ENCODE measurements at places on chromosomes 7 and 10.

DNA sequence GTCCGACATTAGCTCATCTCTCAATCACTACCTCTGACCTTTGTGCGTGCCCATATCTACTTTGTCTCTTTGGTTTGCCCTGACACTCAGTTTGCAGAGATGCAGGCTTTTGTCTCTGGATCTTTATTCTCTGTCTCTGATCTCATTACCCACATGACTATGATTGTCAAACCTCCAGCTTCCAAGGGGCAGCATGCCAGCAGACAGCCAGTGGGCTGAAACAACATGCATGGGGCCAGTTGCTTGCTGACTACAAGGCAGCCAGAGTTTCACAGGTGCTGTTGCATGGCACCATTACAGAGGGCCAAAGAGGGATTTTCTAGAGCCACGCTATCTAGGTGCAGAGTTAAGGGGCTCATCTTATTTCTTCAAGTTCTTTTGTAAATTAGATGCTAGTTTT lies 146.2 kb downstream of the SPAG6 start:
- DNase-seq, result no peak

GRCh38 chr10:128364631-128365030 lies 238.4 kb upstream of the MKI67 start:
- no peak for DNase-seq

DNA sequence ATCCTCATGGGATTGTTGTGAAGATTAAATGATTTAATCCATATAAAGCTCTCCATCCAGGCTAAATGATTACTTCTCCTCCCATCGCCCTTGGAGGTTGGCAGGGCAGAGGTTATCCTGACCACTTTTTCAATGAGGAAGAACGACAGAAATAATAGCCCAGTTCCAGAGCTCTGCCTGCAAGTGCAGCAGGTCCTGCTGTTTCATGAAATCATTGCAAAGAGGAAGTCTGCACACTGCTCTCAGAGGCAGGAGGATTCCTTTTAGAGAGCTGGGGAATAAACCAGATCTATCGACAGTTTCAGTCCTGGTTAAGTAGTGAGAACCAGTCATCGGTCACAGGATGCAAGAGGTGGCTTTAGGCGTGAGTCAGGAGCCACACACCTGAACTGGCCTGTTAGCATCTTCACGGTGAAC lies 25.0 kb upstream of the CDH23 start:
- no peak for DNase-seq

- DNase-seq, result no peak
Observed at GRCh38 chr10:124298891-124299290, 119.8 kb downstream of the OAT start.

DNA sequence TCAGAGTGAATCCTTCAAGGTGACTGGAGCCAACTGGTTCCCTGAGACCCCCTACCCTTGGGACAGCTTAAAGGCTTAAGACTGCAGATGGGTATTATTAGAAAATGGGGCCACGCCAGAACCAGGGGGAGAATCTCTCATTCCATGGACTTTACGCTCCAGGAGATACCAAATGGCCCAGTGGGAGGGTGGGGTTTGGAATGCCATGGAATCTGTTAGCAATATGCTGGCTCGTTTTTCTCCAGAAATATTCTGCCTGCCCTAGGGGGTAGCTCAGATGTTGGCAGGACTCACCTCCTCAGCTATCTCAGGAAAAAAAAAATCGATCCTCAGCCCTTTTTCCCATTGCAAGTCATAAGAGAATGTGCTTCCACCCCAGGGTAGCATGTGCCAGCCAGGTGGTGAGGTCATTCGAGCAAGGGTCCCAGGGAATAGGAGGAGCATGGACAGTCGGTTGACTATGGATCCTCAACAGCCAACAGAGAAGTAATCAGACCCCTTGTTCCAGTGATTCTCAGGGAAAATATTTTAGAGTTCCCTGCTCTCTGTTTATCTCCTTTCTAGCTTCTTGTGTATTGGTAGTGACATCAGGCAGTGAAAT lies 22.9 kb downstream of the SVIL start:
- no peak for DNase-seq

- DNase-seq, result no peak
Observed at GRCh38 chr7:4964506-4964905, 5.5 kb upstream of the MMD2 start.

- no peak for DNase-seq
Observed at GRCh38 chr7:128189231-128189930, 51.7 kb upstream of the LEP start.

DNA sequence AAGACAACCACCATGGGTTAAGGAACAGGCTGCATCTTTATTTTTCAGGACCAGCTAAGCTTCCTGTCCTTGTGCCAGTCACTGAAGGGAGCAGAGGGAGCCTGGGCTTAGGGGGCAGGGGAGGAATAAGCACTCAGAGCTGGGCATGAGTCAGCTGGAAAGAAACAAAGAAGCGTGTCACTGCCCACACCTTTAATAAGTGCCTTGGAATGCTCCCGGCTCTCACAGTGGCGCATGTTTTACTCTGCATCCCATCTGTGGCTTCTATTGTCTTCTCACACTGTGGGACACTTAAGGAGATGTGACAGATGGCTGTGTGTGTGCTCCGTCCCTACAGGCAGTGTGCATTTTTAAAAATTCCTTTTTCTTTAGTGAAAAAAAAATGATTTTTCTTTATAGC lies 71.7 kb downstream of the MTURN start:
- peak; percentile 13 for DNase-seq

GRCh38 chr10:51425431-51425830 lies 274.0 kb downstream of the CSTF2T start:
- DNase-seq, result peak; percentile 27

DNA sequence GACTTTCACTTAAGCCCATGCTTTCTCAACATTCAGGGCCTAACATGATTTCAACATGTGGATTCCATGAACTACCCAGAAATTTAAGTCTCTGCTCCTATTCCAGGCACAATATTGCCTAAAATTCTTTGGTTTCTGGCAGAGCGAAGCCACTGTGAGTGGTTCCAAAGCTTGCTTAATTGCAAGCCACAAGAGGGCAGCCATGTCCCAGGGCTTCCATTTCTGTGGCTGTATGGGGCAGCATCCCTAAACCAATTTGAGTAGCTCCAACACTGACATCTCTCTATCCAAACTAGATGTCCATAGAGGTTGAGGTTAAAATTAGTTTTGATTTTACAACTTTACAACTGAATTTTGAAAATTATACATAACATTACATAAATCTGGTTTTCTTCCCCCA lies 56.3 kb upstream of the MDFIC start:
- peak; percentile 66 for DNase-seq

DNA sequence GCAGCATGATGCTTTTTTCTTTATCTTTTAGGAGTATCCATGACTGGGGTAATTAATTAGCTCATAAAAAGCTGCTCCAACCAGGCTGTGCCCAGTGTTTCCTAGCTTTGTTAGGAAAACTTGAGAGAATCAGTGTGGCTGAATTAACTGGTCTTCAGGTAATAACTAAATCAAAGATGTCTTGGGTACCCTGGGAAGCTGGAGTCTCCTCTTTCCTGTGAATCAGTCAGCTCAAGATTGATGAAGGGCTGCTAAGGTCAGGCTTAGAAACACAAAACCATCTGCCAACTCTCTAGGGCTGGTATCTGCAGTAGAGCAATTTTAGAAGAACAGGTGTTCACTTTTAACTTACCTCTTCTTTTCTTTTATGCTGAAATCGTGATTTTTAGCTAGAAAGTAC lies 21.4 kb upstream of the ATOH7 start:
- DNase-seq, result no peak

DNA sequence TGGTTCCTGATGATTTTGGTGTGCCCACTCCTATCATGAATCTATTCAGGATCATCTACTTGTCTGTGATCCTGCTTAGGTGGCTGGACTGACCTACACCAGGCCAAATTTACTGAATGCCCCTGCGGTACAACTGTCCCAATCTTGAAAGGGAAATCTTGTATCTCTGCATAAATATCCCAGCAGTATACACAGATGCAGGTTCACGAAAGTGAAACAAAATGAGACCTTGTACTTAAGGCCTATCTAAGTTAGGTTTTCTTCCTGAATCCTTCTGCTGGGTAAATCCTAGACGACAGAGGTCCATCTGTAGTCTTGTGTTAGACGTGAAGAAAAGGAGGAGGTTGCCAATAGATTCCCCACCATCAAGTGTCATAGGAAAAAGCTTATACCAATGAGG lies 85.5 kb upstream of the NOBOX start:
- no peak for DNase-seq

- DNase-seq, result no peak
Observed at GRCh38 chr10:60262647-60263126, 127.0 kb downstream of the ANK3 start.
